ENCODE measurements at places on chromosomes 5 and 9.

DNA sequence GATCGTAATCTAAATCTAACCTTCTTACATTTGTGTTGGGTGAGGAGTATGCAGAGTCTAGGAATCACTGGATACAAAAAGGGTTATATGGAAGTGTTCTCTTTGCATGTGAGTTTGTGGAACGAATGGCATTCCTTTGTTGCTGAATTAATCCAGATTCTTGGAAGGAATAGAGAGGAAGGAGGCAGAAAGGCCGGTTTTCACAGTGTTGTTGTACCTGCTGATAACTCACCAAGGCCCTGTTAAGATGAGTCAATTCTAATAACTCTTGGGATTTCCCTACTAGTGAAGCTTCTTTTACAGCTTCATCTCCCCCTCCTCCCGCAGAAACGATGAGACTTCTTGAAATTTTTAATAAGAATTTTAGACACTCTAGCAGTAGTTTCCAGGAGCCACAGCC is 84.0 kb downstream of the ZSWIM6 start:
- peaks cover 10% of the 10 kb centered on the region for H3K4me1 ChIP-seq
- H3K36me3 ChIP-seq: peaks cover 12% of the 10 kb centered on the region
- H3K27ac ChIP-seq: peak overlapping the region; percentile 55
- H3K4me3 ChIP-seq: no peak overlapping the region
- peak; percentile 49 for DNase-seq

DNA sequence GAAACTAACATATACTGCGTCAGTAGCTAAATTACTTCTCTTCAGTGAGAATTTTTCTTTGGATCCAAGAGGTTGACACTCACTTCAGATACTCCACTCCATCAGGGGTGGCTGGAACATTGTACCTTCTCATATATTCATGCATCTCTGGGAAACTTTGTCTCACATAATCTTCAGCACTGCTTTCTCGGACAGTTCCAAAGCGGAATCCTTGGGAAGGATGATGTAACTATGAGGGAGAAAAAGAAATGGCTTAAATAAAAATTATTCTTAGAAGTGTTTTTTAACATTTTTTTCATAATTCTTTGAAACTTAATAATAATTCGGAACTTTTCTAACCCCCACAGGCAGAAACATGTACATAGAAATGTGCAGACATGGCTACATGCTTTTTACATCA is 33.4 kb upstream of the PPP3R2 start:
- no peaks in the 10 kb centered on the region for H3K4me1 ChIP-seq
- no peak overlapping the region for H3K4me3 ChIP-seq
- DNase-seq: peak; percentile 5
- no peak overlapping the region for H3K27ac ChIP-seq

- peaks cover 22% of the 10 kb centered on the region for H3K4me1 ChIP-seq
- no peak overlapping the region for H3K27ac ChIP-seq
- peaks cover 3% of the 10 kb centered on the region for H3K27me3 ChIP-seq
- no peak overlapping the region for H3K4me3 ChIP-seq
These were observed 104.2 kb upstream of the IER5L start for GRCh38 chr9:129282272-129282671.

DNA sequence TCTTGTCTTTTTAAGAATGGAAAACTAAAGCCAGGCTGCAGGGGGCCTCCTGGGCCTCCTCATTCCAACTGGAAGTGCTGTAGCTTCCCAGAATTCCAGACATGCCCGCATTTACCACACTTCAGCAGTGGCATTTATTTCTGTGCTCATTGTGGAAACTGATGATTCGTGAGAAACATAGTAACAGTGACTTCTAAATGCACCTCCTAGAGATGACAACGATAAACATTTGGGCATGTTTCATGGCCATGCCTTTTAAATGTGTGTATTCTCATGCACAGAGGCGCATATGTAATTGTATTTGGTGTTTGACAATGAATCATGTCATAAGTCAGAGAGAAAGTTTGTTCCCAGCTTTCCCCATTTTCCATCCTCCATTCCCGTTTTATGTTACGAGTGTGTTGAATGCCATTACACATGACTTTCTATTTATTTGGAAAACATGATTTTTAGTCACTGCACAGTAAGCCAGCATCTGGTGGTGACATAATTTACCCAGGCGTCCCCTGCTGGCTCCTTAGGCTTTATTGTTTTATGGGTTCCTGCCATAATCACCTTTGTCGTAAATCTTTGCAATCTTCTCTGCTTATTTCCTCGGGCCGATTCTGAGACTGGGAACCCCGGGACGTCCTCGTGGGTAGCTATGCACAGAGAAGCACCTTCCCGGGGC is 68.8 kb upstream of the FCN2 start:
- H3K27me3 ChIP-seq: no peaks in the 10 kb centered on the region
- H3K4me1 ChIP-seq: peaks cover 30% of the 10 kb centered on the region
- DNase-seq: peak; percentile 42
- H3K36me3 ChIP-seq: peaks cover 3% of the 10 kb centered on the region

GRCh38 chr5:115594128-115595047 is 7.9 kb downstream of the TICAM2 start:
- H3K27me3 ChIP-seq: no peaks in the 10 kb centered on the region
- H3K4me1 ChIP-seq: no peaks in the 10 kb centered on the region
- no peak overlapping the region for H3K4me3 ChIP-seq
- no peak for DNase-seq
- no peak overlapping the region for H3K27ac ChIP-seq

GRCh38 chr5:14219800-14220512 is 76.8 kb downstream of the TRIO start:
- no peak for DNase-seq
- no peak overlapping the region for H3K27ac ChIP-seq
- no peaks in the 10 kb centered on the region for H3K27me3 ChIP-seq
- H3K36me3 ChIP-seq: peaks cover 4% of the 10 kb centered on the region
- no peak overlapping the region for H3K4me3 ChIP-seq
- peaks cover 6% of the 10 kb centered on the region for H3K4me1 ChIP-seq

- H3K4me3 ChIP-seq: no peak overlapping the region
These were observed 318.3 kb upstream of the ITGA1 start for GRCh38 chr5:52469420-52469819.

DNA sequence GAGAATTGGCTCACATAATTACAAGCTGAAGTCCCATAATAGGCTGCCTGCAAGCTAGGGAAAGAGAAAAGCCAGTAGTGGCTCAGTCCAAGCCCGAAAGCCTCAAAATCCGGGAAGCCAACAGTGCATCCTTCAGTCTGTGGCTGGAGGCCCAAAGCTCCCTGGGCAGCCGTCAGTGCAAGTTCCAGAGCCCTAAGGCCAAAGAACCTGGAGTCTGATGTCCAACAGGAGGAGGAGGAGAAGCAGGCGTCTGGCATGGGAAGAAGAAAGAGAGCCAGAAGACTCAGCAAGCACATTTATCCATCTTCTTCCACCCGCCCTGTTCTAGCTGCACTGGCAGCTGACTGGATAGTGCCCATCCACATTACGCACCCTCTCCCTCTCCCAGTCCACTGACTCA is 213.4 kb downstream of the GAS1 start:
- H3K4me3 ChIP-seq: no peak overlapping the region
- no peak overlapping the region for H3K27ac ChIP-seq

DNA sequence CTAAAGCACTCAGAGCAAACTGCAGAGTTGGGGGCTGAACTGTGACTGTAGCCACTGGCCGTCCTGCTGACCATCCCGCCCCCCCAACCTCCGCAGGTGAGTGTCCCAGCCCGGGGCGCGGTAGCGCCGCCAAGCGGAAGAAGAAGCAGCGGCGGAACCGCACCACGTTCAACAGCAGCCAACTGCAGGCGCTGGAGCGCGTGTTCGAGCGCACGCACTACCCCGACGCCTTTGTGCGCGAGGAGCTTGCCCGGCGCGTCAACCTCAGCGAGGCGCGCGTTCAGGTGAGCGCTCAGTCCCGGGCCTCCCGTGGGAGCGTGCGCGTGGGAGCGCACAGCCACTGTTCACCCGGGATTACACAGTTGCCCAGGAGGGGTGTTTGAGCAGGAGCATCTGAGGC is 33.7 kb downstream of the PTGES start:
- DNase-seq: no peak
- H3K4me3 ChIP-seq: no peak overlapping the region
- H3K27ac ChIP-seq: no peak overlapping the region
- H3K27me3 ChIP-seq: peaks cover 5% of the 10 kb centered on the region

DNA sequence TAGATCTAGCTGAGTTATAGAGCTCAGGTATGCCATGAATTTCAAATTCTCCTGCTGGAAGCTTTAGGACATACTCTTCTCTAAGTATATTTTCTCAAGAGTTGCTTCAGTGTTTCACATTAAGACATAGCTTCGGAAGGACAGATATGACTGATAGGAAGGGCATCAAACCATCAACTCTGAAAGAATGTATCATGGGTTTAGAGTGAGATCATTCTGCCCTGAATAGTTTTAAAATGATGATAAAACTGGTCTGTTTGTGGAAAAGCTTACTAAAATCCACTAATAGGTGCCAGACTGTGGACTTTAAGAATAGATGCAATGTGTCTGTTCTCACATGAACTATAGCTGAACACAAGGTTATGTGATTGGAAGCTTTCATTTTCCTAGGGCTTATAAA is 8.4 kb downstream of the SPEF2 start:
- DNase-seq: no peak
- H3K27ac ChIP-seq: no peak overlapping the region
- H3K27me3 ChIP-seq: no peaks in the 10 kb centered on the region
- no peaks in the 10 kb centered on the region for H3K36me3 ChIP-seq
- H3K4me1 ChIP-seq: no peaks in the 10 kb centered on the region

- H3K27me3 ChIP-seq: no peaks in the 10 kb centered on the region
- H3K27ac ChIP-seq: no peak overlapping the region
- no peaks in the 10 kb centered on the region for H3K4me1 ChIP-seq
- H3K36me3 ChIP-seq: no peaks in the 10 kb centered on the region
These were observed 49.8 kb downstream of the GABBR2 start for GRCh38 chr9:98658951-98659351.

DNA sequence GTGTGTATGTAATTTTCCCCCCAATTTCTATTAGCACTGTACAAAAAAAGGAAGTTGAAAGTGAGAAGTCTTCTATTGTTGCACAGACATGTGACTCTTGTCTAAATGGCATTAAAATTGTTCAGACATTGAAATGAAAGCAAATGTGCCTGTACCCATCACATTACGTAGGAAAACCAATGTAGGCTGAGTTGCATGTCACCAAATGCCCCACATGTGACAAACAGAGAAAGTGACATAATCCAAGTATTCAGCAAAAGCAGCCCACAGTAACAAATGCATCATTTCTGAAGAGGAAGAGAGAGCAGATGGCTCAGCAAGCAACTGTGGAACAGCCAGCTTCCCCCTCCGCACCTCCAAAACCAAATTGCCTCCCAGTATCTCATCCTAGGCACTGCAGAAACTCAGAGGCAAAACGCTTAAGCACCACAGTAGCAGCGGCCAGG is 161.5 kb upstream of the NR4A3 start:
- no peaks in the 10 kb centered on the region for H3K27me3 ChIP-seq
- no peak overlapping the region for H3K4me3 ChIP-seq
- H3K36me3 ChIP-seq: no peaks in the 10 kb centered on the region
- H3K27ac ChIP-seq: no peak overlapping the region

GRCh38 chr9:37909326-37909725 is 5.4 kb upstream of the SLC25A51 start:
- H3K27ac ChIP-seq: no peak overlapping the region
- no peak for DNase-seq
- no peaks in the 10 kb centered on the region for H3K36me3 ChIP-seq
- H3K4me3 ChIP-seq: no peak overlapping the region

DNA sequence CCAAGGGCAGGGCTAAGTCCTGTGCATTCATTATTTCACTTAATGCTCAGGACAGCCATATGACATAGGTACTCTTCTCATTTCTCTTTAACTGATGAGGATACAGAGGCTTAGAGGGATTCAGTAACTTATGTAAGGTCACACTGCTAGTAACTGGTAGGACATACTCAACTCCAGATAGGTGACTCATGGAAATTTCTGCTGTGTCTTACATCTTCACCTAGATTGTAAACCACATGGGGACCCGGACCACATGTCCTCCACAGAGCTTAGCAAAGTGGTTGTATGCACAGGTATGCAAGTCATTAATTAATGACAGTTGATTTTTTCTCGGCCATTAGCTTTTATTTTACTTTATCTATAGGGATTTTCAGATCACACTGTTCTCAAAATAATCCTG is 29.3 kb downstream of the SLC1A1 start:
- no peaks in the 10 kb centered on the region for H3K36me3 ChIP-seq
- H3K4me3 ChIP-seq: no peak overlapping the region
- H3K27ac ChIP-seq: no peak overlapping the region
- H3K4me1 ChIP-seq: no peaks in the 10 kb centered on the region

GRCh38 chr5:147321569-147321968 is 86.7 kb downstream of the STK32A start:
- no peaks in the 10 kb centered on the region for H3K27me3 ChIP-seq
- no peaks in the 10 kb centered on the region for H3K4me1 ChIP-seq
- H3K27ac ChIP-seq: no peak overlapping the region
- DNase-seq: no peak

- no peak overlapping the region for H3K4me3 ChIP-seq
- H3K36me3 ChIP-seq: peaks cover 7% of the 10 kb centered on the region
- H3K4me1 ChIP-seq: no peaks in the 10 kb centered on the region
- H3K27me3 ChIP-seq: no peaks in the 10 kb centered on the region
- DNase-seq: no peak
These were observed 116.3 kb upstream of the KLF9 start for GRCh38 chr9:70530716-70531115.

DNA sequence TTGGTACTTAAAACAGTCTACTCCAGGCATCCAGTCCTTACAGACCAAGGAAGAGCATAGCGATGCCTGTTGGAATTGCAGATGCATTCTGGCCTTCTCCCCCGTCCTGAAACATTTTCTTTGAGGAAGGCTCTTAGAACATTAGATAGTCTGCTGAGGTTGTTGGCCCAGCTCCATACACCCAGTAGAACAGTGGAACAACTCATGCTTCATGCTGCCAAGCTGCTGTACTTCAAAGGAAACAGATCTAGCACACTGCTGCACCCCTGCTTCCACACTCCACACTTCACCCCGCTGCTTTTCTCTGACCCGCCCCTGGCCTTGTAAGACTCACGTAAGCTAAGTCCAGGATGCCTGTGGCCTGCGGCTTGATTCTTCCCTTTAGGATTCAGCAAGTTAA is 33.4 kb upstream of the NCS1 start:
- peaks cover 34% of the 10 kb centered on the region for H3K4me1 ChIP-seq
- peak overlapping the region; percentile 30 for H3K27ac ChIP-seq
- H3K36me3 ChIP-seq: peaks cover 1% of the 10 kb centered on the region
- no peak overlapping the region for H3K4me3 ChIP-seq
- no peak for DNase-seq
- H3K27me3 ChIP-seq: no peaks in the 10 kb centered on the region

GRCh38 chr9:83182071-83182470 is 119.1 kb upstream of the RASEF start:
- no peaks in the 10 kb centered on the region for H3K36me3 ChIP-seq
- no peak for DNase-seq
- peaks cover 2% of the 10 kb centered on the region for H3K4me1 ChIP-seq
- H3K27me3 ChIP-seq: no peaks in the 10 kb centered on the region
- no peak overlapping the region for H3K27ac ChIP-seq

GRCh38 chr9:128124873-128125579 is 2.5 kb downstream of the PTGES2 start:
- peaks cover 5% of the 10 kb centered on the region for H3K4me1 ChIP-seq
- peak; percentile 56 for DNase-seq
- H3K36me3 ChIP-seq: peaks cover 22% of the 10 kb centered on the region

DNA sequence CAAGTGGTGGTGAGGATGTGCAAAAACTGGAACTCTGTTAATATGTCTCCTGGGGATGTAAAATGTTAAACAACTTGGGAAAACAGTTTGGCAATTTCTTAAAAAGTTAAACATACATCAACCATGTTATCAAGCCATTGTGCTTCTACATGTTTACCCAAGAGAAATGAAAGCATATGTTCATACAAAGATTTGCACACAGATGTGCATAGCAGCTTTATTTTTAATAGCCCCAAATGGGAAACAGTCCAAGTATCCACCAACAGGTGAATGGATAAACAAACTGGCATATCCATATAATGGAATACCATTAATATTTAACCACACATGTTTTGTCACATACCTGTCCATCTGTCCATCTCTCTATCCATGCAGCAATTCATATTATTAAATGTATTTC is 6.2 kb downstream of the VPS13A start:
- no peaks in the 10 kb centered on the region for H3K36me3 ChIP-seq
- H3K4me3 ChIP-seq: no peak overlapping the region
- no peak overlapping the region for H3K27ac ChIP-seq
- H3K4me1 ChIP-seq: peaks cover 4% of the 10 kb centered on the region

Measured in neuronal stem cell (in vitro differentiated cells).